ENCODE measurements at places on chromosomes 11 and 22. TPM values are rescaled to one million over a fixed set of nuclear protein-coding genes. Genes with fewer than 3 reads are reported as not detected.

Gene CBLIF
- total RNA-seq, result not detected

Gene FGF3
- total RNA-seq, result not detected

Gene GTSE1
- total RNA-seq, result 31.7 TPM

Gene USH1C
- total RNA-seq, result 0.99 TPM

Gene CELSR1
- total RNA-seq, result 28.0 TPM
